ENCODE measurements at places on chromosomes 4 and X. TPM values are rescaled to one million over a fixed set of nuclear protein-coding genes. Genes with fewer than 3 reads are reported as not detected.
A peak's percentile ranks its signal among the peaks of the same experiment; 100 is the strongest.

- DNase-seq: peak; percentile 67
Observed at GRCh38 chr4:30719454-30720020, 632 bp upstream of the PCDH7 start.

GRCh38 chr4:89497517-89498308 lies 190.1 kb upstream of the GPRIN3 start:
- DNase-seq: no peak

GRCh38 chr4:171067422-171067821 lies 745.8 kb upstream of the GALNTL6 start:
- no peak for DNase-seq

GRCh38 chr4:94497690-94498089 lies 45.9 kb downstream of the PDLIM5 start:
- no peak for DNase-seq

GRCh38 chrX:41337140-41337539 lies 3.2 kb downstream of the DDX3X start:
- DNase-seq: peak; percentile 41

GRCh38 chr4:85092536-85092935 lies 126.0 kb upstream of the WDFY3 start:
- DNase-seq: no peak

- peak; percentile 90 for DNase-seq
Observed at GRCh38 chrX:16484338-16484737, 165.6 kb upstream of the S100G start.

GRCh38 chrX:83509254-83509801 lies 1.2 kb downstream of the POU3F4 start:
- no peak for DNase-seq

DNA sequence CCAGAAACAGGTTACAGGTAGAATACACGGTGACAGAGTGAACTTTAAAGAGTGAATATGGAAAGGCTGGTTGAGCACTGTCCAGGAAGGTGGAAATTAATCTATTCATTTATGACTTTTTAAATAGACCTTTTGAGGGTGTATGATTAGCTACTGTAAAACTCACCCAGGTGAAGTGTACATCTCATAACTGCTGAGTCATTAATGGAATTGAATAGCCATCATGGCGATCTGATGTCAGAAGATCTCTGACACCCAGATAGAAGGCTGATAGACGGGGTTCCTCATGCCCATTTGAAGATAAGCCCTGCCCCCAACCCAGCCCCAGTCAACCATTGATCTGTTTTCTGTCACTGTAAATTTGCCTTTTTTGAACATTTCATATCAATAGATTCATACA lies 84.0 kb downstream of the PRSS12 start:
- DNase-seq: no peak

GRCh38 chr4:88655226-88655625 lies 42.4 kb downstream of the NAP1L5 start:
- DNase-seq: no peak

- DNase-seq: peak; percentile 49
Observed at GRCh38 chr4:67762086-67762485, 7.9 kb upstream of the GNRHR start.

DNA sequence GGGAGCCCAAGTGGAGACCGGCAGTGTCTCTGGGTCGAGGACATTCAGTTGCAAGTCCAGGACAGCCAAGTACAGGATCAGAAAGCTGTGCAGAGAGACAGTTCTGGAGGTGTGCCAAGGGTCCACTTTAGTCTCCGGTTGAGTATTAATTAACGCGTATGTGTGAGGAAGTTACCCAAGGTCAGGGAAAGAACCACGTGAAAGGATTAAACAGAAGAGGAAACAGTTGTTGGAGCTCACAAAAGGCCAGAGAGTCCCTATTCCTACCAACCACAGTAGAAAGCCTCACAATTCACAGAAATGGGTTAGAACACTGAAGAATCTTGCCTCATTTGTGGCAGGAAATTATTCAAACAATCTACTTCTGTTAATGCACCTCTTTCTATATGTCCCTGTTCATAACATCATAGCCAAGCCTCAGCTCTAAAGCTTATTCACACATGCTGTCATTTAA lies 17.9 kb upstream of the NSUN7 start:
- no peak for DNase-seq

DNA sequence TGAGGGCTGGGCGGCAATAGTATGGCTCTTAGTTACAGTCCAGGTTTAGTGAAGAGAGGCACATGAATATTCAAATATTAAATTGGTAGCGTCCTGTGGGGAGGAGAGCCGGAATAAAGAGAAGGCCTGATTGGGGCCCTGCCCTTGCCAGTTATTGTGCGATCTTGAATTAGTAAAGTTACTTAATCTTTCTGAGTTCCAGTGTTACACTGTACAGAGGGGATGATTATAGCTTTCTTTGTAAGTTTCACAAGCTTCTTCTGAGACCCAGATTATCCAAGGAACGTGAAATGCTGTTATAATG lies 1.2 kb downstream of the METAP1 start:
- no peak for DNase-seq

DNA sequence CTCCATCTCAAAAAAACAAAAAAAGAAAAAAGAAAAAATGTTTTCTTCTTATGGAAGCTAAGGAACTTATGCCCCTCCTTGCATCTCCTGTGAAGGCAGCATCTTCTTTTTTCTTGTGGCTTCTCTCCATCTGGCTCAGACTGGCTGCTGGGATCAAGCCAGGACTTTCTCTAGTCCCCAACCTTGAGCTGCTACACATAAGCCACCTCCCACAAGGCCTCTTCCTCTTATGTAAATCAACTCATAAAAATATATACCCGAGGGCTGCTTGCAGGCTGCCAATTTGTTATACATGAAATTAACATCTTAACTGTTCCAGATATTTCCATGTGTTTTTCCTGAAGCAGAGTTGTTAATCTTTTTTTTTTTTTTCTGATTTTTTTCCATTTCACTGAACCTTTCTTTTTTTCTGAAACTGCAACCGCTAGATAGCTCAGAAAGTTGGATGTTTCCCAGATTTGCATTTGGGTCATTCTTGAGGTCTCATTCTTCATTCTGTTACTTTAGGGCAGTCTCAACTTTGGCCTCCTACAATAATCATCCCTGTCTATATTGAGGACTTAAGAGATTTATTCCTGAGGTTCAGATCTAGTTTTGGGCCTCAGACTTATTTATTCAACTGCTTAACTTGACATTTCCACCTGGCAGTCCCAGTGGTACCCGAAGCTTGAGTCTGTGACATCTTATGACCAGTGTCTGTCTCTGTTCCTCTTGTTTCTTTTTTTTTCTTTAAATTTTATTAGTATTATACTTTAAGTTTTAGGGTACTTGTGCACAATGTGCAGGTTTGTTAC lies 10.3 kb downstream of the SNX25 start:
- DNase-seq: peak; percentile 79

- DNase-seq: no peak
Observed at GRCh38 chrX:7085879-7086278, 61.6 kb upstream of the STS start.

DNA sequence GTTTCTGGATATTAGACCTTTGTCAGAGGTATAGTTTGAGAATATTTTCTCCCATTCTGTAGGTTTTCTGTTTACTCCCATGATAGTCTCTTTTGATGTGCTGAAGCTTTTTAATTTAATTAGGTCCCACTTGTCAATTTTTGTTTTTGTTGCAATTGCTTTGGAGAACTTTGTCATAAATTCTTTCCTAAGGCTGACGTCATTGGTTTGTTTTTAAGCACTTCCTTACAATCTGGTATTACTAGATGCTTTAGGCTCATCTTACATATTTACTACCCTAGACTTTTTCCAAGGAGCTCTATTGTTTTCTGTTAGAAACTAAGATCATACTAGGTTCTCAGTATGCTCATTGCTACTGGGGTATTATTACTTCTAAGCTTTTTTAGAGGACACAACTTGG lies 806.3 kb downstream of the PDHA2 start:
- no peak for DNase-seq

GRCh38 chrX:45353456-45353855 lies 152.8 kb upstream of the DIPK2B start:
- peak; percentile 23 for DNase-seq

GRCh38 chr4:86957215-86957614 lies 22.4 kb downstream of the AFF1 start:
- DNase-seq: peak; percentile 74

- DNase-seq: no peak
Observed at GRCh38 chr4:57491388-57491787, 381.2 kb upstream of the IGFBP7 start.

DNA sequence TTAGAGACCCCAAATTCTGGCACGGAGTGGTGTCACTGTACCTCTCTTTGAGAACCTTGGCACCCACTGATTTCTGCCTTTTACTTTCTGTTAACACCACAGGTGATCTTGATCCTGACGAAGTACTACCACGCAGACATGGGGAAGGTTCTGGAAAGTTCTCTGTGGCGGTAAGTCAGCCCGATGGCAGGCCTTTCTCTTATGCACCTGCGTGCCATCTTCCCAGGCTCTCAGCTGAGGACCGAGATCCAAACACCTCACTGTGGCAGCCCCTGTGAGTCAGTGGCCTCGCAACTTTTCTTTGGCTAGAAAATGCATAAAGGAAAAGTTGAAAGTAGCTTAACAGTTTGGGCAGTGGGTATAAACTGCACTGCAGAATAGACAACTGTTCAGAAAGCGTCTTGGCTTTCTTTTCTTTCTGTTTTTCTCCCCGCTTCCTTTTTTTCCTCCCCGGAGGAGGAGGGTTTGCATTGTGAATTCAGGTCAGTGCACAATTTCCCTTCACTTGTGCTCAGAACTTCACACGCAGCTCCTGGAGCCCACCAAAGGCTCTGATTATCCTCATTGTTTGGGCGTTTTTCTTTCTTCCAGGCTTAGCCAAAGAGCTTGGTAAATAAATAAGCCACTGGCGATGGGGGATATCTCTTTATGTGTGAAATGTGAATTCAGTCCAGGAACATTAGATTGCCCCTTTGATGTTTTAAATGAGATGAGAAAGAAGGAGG lies 38.4 kb downstream of the PSAPL1 start:
- no peak for DNase-seq

DNA sequence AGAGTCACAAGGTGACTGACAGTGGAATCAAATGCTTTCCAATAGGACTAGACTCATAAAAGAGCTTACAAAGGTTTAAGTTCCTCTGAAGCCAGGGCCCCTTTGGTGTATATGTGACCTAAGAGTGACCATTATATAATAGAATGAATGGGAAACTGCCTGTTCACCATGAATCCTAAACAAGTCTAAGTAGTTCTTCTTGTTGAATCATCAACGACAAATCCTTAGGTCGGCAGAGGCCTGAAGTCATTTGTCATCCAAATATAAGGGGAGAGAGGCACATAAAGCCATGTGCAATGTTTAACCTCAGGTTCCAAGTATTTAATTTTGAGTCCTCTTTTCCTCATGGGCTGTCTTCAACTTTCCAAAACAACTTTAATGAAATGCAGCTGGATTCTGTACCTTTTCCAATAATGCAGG lies 122.4 kb downstream of the RASL11B start:
- peak; percentile 50 for DNase-seq

DNA sequence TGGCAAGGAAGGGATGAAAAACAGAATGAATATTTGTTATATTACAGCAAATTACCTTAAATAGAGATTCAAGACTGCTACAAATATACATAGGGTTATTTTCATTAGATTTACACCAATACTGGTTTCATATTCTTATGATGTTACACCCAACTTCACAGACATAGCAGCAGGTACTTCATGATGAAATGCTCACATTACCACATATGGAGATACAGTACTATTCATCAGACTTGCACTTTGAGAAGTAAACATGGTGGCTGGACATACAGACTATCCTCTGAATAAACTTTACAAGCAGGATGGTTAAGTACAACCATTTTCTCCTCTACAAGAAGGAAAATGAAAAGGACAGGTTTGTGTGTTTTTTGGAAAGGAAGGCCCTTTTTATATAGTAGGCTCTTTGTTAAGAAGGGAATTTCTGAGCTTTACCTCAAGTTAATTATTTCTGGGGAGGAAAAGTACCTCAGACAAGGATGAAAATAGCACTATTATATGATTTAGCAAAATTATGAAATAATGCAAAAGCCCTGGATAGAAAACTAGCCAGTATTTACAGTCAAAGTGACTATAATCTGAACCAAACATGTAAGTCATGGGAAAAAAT lies 12.0 kb upstream of the FAM120C start:
- DNase-seq: no peak

DNA sequence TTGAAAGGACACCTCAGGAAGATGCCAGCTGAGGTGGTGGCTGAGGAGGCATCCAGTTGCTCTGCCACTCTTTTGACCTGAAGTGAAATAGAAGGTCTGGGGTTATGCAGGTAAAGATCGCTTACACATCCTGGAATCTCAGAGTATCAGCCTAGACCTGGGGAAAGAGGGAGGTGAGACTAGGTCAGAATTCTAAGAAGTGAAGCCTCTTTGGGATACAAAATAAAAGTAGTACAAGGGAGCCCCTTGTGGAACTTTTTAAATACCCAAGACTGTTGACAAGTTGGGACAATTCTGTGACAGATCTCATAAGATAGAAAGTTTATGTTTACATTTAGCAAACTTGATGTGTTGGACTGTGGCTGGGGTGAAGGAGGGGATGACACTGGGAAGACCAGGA lies 263.1 kb downstream of the SPRY1 start:
- no peak for DNase-seq

DNA sequence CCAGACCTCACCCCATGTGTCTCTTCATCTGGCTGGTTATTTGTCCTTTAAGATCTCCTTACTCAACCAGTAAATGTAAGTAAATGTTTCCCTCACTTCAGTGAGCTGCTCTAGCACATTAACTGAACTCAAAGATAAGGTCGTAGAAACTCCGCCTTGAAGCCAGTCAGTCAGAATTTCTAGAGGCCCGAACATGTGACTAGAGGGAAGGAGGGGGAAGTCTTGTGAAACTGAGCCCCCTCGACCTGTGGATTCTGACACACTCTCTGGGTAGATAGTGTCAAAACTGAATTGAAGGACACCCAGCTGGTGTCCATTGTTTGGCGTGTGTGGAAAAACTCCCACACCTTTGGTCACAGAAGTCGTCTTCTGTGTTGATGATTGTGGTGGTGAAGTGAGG lies 933.9 kb downstream of the ADGRL3 start:
- DNase-seq: no peak

GRCh38 chr4:127936974-127937373 lies 28.0 kb downstream of the MFSD8 start:
- DNase-seq: peak; percentile 74

- no peak for DNase-seq
Observed at GRCh38 chr4:98838531-98838930, 90.4 kb downstream of the EIF4E start.

- peak; percentile 27 for DNase-seq
Observed at GRCh38 chrX:145825896-145826295, 8.3 kb downstream of the SLITRK2 start.

FOXR2 gene
- total RNA-seq: not detected

IGBP1 gene
- 59.1 TPM for total RNA-seq

GAGE12F gene
- not detected for total RNA-seq

MGARP gene
- total RNA-seq: 2.4 TPM

CNKSR2 gene
- total RNA-seq: 0.76 TPM

DDX53 gene
- total RNA-seq: not detected

PNMA6A gene
- total RNA-seq: 0.22 TPM

POLN gene
- total RNA-seq: 1.8 TPM

ITIH6 gene
- not detected for total RNA-seq

FHIP1A gene
- total RNA-seq: 0.11 TPM

PCDH11X gene
- total RNA-seq: not detected

NSG1 gene
- 0.86 TPM for total RNA-seq

GABRG1 gene
- total RNA-seq: not detected
